Ureter (tissue), 1 donor: ENCODE measurements at places on chromosomes 3 and 15. TPM values are rescaled to one million over a fixed set of nuclear protein-coding genes. Genes with fewer than 3 reads are reported as not detected.

DNA sequence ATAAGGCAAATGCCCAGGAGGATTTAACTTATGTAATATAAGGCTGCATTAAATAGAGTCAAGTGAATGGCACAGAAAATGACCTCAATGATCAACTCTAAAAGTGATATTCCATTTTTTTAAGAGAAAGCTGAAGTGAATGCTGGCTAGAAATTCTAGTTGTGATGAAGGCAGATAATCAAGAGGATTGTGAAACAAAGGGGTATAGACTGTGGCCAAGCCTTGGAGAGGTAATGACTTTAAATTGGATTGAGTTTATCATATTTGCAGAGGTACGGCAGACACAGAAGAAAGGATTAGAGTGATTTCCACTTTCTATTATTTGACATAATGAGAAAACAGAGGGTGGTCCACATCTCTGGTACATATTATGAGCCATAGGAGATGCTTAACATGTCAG is 269.2 kb downstream of the MECOM start:
- no peak for DNase-seq

DNA sequence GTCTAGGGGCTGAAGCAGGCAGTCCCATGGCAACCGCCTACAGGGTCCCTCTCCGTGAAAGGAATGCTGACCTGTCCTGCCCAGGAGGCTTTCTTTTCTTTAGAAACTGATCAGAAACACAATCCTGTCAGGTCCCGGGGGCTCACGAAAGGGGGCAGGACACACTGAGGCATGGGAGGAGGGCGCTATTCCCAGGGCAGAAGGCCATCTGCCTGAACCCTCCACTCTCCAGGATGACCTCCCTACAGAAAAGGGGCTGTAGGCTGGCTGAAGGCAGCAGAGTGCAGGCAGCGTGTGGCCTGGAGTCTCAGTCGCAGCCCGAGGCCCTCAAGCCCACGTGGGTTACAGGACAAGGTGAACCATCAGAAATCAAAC is 18.4 kb upstream of the LRRK1 start:
- no peak for DNase-seq

DNA sequence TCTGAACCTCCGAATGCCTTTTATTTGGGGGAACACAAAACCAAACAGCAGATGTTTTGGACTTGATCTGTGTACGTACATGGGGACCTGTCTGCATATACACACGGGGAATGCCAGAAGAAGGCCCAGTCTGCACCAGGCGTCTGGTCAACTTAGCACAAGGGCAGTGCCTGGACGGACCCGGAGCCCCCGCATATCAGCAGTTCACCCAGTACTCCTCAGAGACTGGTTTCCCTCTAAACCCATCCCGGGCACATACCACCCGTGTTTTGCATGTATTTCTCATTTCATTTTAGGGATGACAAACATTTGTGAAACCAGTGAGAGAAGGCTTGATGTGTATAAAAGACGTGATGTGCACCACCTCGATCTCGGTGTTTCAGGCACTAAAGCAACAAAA is 49.7 kb downstream of the KLHL25 start:
- peak; percentile 37 for DNase-seq

DNA sequence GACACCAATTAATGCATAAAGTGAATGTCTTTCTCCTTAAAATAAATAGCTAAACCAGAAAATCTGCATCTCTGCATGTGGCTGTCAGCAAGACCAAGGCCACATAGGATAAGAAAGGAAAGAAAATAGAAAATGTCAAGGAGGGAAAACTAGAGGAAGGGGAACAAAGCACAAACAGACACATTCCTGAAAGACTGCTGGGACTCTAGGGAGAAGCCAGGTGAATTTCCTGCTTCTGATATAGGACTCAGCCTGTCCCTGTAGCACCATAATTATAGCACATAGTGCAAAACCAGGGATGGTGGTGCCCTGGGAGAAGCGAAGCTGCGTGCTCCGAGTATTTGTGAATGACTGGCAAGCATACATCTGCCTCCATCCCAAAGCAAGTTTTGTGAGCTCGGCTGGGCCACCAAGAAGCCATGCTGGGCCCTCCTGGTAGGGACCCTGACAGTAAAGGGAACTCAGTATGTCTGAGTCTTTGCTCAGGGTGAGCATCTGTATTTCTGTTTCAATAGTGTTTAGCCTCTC is 14.2 kb downstream of the FSTL1 start:
- no peak for DNase-seq

DNA sequence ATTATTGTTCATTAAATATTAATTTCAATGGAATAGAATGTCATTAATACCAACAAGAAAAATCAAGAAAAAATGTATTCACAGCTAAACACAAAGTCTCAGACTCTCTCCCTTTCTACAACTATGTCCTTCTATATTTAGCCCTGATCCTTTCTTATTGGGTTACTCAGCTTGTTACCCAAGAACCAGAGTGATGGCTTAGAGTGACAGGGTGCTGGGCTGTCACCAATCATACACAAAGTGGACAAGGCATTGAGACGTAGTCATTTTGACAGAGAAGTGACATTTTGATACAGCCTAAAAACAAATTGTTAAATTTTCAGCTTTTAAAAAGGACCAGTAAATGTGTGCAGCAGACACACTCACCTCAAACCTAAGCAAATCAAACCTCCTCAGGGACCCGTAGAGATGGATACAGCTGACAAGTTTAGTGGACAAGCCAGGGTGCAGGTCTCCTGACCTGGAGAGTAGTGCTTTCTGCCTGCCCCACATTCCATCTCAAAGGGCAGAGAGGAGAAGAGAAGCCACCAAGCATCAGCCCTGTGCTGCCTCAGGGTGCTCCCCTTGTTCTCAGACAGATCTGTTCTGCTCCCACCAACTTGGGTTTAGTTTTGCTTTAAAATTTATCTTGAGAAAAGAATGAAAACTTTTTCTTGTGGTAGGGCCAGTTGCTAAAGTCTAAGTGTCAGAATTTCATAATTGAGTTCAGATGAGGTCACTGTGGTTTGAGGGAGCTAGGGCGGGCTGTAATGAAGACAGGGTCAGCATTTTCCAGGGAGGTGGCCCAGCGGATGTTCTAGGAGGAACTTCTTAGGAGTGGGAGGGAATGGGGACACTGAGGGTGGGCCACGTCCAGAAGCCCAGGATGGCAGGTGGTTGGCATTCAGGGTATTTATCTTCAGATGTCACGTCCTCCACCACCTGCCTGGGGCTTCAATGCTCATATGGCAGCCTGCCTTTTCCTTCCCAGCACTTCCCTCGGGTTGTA is 136.5 kb upstream of the TBL1XR1 start:
- no peak for DNase-seq

The OR5H2 gene
- total RNA-seq: not detected

The ARPIN gene
- total RNA-seq: 30.0 TPM

The C3orf49 gene
- total RNA-seq: not detected
